ENCODE measurements at places on chromosomes 4 and X. TPM values are rescaled to one million over a fixed set of nuclear protein-coding genes. Genes with fewer than 3 reads are reported as not detected.

SSX4 gene
- not detected for total RNA-seq

SOX3 gene
- total RNA-seq, result not detected

VCX3B gene
- not detected for total RNA-seq

JAKMIP1 gene
- 0.37 TPM for total RNA-seq

GRCh38 chr4:88514557-88515511 lies 8.7 kb downstream of the PYURF start:
- DNase-seq, result no peak

- no peak for DNase-seq
Measured at GRCh38 chr4:169115144-169115896, 105.3 kb upstream of the CBR4 start.

- no peak for DNase-seq
Measured at GRCh38 chrX:136582624-136583023, 50.6 kb downstream of the VGLL1 start.

DNA sequence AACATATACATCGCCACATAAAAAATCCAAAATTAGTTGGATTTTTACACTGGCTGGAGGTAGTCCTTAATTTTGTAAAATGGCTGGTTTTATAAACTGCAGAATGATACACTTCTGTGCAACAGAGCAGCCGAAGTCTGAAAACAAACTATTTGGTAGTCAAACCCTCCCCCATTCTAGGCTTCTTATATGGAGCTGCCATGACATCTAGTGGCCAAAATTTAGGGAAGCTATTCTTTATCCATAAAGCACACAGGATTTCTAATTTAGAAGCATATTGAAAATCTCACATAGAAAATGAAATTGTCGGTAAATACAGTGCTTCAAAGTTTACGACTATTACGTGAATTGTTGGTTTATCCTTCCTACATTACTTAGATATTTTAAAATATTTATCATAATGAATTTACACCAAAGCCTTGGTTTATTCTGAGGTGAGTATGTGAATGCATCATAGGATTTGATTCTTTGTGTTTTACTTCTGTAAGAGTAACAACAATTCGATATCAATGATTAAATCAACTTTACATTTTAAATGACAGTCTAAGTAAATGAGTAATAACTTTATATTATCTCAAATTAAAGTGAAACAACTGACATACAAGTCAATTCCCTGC lies 113.4 kb upstream of the FAM241A start:
- peak; percentile 11 for DNase-seq

DNA sequence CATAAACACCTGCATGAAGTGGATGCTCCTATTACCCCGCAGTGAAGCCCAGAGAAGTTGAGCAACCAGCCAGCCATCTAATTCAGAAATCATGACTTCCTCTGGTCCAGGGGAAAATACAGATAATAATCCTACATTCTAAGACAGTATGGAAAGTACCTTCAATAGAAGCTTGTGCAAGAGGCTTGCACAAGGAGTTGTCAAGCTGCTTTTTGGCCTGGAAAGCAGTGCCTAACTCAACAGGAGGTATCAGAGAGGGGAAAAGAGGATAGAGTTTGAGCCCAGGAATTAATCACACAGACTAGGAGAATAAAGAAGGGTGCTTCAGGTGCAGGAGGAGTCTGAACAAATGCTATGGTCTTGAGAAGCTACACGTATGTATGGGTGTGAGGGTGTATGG lies 26.7 kb downstream of the TMEM192 start:
- no peak for DNase-seq

All from left colon (tissue), 2 donors.